ENCODE measurements at places on chromosomes 4 and X. TPM values are rescaled to one million over a fixed set of nuclear protein-coding genes. Genes with fewer than 3 reads are reported as not detected.

Gene LRAT
- not detected for total RNA-seq

Gene RBM47
- total RNA-seq, result 0.27 TPM

Gene PAGE2B
- total RNA-seq, result 1.0 TPM

DNA sequence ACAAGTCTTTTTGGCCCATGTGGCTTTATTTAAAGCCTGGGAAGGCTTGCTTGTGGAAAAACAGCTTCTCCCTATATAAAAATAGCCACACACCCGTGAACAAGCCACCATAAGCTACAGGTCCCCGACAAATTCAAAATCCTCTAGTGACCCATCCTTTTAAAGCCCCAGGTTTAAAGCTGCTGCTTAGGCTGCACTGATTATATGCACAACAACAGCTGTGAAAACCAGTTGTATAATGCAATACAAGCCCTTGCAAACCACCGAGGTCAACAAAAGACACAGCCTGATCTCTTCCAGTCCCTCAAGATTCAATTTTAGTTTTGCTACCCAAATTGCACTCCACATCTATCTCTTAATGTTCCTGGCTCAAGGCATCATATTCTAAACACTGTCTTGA is 186.0 kb upstream of the WDFY3 start:
- H3K27ac ChIP-seq, result no peak overlapping the region
- H3K4me1 ChIP-seq, result no peaks in the 10 kb centered on the region
- H3K36me3 ChIP-seq, result no peaks in the 10 kb centered on the region
- no peak for DNase-seq

DNA sequence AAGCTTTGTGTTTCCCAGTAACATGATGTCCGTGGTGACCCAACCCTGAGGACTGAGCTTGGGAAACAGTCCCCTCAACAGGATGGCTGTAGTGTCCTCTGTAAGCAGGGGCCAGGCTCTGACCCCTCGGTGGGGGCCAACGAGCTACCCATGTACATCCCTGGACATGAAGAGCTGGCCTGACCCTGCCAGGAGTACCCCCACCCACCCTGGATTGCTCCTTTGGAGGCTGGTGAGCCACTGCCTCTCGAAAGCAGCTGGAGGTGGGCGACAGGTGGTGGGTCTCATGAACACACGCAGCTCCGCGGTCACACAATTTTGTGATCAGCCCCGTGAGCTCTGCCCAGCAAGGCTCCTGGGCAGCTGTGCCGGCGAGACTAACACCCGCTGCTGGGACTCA is 33.5 kb downstream of the NSG1 start:
- peaks cover 39% of the 10 kb centered on the region for H3K36me3 ChIP-seq
- H3K27me3 ChIP-seq, result no peaks in the 10 kb centered on the region
- no peak overlapping the region for H3K27ac ChIP-seq

GRCh38 chr4:121827853-121828252 is 4.2 kb upstream of the CCNA2 start:
- peaks cover 2% of the 10 kb centered on the region for H3K36me3 ChIP-seq
- H3K4me1 ChIP-seq, result peaks cover 5% of the 10 kb centered on the region
- no peak overlapping the region for H3K27ac ChIP-seq
- H3K4me3 ChIP-seq, result no peak overlapping the region
- no peaks in the 10 kb centered on the region for H3K27me3 ChIP-seq

DNA sequence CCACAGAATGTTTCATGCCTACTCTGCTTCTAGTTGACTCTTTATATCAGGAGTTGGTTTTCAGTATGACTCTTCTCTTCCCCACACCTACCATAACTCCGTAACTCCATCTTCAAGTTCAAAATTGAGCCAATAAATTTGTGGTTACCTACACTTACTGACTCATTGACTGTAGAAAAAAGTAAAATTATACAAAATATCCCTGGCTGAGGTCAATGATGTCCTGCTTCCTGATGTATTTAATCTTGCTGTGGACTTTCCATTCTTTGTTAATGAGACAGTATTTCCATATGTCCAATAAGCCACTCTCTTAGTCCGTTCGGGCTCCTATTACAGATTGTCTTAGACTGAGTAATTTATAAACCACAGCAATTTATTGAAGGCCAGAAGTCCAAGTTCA is 9.9 kb upstream of the NLGN4X start:
- no peak overlapping the region for H3K4me3 ChIP-seq
- no peaks in the 10 kb centered on the region for H3K36me3 ChIP-seq
- H3K4me1 ChIP-seq, result no peaks in the 10 kb centered on the region
- H3K27me3 ChIP-seq, result no peaks in the 10 kb centered on the region
- DNase-seq, result no peak

GRCh38 chr4:26199596-26199995 is 121.2 kb upstream of the RBPJ start:
- H3K27me3 ChIP-seq, result no peaks in the 10 kb centered on the region
- no peak overlapping the region for H3K27ac ChIP-seq
- DNase-seq, result no peak
- H3K36me3 ChIP-seq, result no peaks in the 10 kb centered on the region

GRCh38 chrX:55522596-55523276 is 33.1 kb upstream of the USP51 start:
- H3K27me3 ChIP-seq, result no peaks in the 10 kb centered on the region
- no peak overlapping the region for H3K27ac ChIP-seq
- H3K4me1 ChIP-seq, result no peaks in the 10 kb centered on the region
- no peak overlapping the region for H3K4me3 ChIP-seq

DNA sequence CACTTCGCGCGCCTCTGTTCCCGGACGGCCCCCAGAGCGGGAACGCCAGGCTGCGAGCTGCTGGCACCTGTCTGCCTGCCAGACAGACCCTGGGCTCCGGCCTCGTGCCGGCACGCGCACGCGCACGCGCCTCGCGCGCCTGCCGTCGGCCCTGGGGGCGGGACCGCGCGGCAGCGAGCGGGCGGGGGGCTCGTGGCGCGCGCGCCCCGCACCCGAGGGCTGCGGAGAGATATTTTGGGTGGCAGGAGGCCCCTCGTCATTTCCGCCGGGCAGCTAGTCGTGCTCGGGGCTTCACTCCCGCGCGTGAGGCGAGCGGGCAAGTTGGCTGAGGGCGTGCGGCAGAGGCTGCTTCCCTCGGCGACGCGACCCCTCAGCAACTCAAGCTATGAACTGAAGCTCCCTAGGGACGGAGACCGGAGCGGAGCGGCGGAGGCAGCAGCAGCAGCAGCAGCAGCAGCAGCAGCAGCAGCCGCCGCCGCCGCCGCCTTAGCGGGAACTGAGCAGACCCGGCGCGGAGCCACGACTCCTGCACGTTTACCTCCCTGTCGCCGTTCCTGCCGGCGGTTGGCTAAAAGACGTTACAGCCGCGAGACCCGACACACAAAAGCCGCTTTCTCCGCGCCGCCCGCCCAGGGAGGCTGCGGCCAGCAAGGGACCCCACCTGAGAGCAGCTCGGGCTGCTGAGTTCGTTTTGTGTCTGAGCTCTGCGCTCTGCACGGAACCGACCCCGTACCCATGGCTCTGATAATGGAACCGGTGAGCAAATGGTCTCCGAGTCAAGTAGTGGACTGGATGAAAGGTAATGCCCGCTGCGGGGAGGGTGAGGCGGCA is at the start of gene CNKSR2:
TSS of gene CNKSR2 (plus strand) at position 256 of the 831 bp plus-strand sequence. CDS start at position 736, 480 bp downstream.
- H3K27ac ChIP-seq, result no peak within 1 kb of the TSS
- H3K36me3 ChIP-seq, result no peaks in the 10 kb centered on the region
- H3K4me1 ChIP-seq, result peaks cover 6% of the 10 kb centered on the region
